ENCODE measurements at places on chromosomes 4 and X.

DNA sequence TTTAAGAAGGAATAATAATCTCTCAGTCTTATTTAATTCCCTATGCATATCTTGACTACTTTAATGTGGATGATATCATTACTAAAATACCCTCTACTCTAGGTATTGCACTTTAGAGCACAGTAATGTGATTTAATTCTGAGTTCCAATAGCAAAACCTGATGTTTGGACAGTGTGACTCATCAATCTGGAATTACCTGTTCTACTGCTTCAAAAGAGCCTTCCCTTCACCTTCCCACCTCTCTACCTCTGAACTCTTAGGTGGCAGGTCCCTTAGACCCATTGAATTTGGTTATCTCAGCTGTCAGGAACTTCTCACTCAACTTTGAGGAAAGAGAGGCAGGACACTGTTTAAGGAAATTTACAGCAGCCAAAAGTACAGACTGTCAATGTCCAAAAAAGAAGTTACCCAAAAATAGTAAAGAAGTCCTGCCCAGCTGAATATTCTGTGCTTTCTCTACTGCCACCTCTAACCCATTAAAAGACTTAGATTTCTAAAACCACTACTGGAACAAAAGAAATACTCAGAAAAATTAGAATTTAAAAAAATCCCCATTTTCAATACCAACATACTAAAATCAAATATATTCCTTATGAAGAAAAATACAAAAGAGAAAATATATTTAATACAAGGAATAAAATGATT, 123.1 kb upstream of the GPM6A start:
- no peak for DNase-seq

DNA sequence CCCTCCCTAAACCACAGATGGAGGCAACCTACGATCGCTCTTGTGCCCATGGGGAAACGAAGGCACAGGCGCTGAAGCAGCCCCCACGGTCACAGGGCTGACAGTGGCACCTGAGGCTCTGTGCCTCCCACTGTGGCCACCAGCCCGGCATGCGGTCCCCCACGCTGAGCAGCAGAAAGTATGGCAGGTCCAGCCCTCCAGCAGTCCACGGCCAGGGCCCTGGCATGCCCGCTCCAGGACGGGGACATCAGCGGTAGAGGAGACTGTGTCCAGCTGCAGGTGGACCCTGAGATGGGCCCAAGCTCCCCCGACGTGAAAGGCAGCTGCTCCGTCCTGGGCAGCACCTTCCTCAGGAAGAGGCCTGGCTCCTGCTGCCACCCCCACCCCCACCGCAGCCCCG, 61.2 kb downstream of the FAM53A start:
- DNase-seq = no peak

- DNase-seq = no peak
These were observed 38.2 kb downstream of the ZBTB49 start for GRCh38 chr4:4328206-4328605.

DNA sequence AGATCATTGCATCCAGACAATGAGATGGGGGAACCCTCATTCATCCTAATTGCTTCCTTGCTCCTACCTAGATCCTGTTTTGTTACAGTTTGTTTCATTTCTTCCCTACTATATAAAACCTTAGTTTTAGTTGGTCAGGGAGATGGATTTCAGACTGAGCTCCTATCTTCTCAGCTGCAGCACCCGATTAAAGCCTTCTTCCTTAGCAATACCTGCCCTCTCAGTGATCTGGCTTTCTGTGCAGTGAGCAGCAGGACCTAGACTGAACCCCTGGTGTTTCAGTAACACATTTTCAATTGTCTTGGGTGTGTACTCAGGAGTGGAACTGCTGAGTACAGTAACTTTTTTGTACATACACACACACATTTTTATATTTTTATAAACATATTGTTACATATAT, 187.4 kb downstream of the APBB2 start:
- no peak for DNase-seq

DNA sequence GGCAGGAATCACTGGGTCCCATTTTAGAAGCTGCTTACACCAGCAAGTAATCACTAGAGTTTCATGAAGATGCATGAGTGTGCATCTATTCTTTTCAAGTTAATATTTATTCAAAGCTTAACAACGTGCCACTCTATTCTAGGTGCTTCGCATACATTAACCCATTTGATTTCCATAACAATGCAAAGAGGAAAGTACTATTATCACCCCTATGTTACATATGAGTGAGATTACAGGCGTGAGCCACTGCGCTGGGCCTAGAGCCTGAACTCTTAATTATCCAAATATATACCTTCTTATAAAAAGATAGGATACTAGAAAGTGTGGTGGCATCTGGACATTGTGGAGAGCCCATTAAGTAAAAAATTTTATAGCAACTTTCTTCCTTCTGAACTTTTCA, 65.4 kb downstream of the CXCL13 start:
- no peak for DNase-seq

DNA sequence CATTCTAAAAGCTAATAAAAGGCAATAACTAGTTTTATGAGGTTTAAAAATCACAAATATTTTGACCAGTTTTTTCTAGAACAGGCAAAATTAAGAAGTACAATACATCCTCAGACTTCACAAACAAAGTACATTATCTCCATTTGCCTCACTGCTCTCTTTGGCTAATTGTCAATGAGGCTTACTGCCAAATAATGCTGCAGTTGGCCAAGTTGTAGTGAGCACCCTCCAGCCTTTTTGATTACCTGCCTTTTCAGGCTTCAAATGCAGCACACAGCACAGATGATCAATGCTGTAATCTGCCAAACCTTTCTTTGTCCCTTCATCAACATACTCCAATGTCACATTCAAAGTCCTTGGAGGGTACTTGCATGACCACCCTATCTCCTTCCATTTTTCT, 605.2 kb downstream of the KLHL13 start:
- DNase-seq = no peak

DNA sequence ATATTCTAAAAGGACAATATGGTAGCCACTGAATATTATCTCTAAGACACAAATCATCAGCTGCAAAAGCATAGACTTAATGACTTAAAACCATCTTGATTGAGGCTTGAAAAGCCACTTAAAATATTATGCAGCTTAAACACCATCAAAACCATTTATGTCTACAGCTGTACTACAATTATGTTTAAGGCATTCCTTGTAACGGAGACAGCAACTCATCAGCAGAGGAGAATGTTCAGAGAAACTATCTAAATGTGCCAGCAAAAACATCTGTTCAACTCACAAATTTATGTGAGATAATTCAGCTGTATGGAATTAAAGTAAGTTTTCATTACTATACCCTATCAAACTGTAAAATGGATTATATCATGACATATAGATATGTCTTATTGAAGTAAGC, 147.9 kb upstream of the CTSO start:
- DNase-seq = no peak

- DNase-seq = no peak
These were observed 394.3 kb upstream of the TRAM1L1 start for GRCh38 chr4:117479673-117480072.

DNA sequence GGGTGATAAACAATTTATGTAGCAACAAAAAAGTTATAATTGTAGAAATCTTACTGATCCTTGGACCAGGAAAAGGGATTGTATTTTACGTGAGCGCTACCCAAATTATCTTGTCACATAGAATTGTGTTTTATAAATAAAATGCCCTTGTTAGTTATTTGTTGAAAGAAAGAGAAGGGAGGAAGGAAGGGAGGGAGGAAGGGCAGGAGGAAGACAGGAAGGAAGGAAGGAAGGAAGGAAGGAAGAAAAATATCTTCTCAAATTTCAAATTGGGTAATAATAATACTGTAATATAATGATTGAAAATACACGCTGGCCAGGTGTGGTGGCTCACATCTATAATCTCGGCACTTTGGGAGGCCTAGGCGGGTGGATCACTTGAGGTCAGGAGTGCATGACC, 206.2 kb upstream of the TLL1 start:
- no peak for DNase-seq

GRCh38 chr4:55906989-55907388, 41.8 kb upstream of the CEP135 start:
- no peak for DNase-seq

- no peak for DNase-seq
These were observed 16.4 kb upstream of the PORCN start for GRCh38 chrX:48492293-48492910.

- no peak for DNase-seq
These were observed 50.3 kb downstream of the STPG2 start for GRCh38 chr4:98092833-98093439.

- DNase-seq = no peak
These were observed 119.0 kb downstream of the CFAP299 start for GRCh38 chr4:80454556-80454955.

DNA sequence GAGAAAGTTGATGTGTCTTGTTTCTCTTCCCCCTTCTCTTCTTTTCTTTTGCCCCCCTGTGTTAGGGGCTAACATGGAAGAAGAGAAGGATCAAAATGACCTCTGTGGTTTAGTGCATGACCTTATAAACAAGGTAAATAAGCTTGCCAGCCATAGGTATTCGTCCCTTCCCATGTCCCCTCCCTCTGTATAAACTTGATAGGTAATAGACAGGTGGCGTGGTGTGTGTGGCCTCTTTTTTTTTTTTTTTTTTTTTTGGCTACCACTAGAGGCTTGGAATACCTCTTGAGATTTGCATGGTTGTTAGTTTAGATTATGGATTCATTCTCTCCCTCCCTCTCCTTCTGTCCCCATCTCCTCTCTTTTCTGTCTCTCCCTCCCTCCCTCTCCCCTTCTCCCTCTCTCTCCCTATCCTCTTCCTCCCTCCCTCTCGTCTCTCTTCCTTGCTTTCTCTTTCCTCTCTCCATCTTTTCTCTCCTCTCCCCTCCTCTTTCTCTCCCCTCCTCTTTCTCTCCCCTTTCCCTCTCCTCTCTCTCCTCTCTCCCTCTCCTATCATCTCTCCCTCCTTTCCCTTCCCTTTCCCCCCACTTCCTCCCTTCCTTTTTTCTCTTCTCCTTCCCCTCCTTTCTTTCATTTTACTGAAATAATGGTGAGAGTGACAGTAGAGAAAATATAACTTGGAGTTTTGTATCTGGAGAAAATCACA, 134.4 kb downstream of the AFF1 start:
- no peak for DNase-seq

- DNase-seq = no peak
These were observed 14.6 kb downstream of the SERPINA7 start for GRCh38 chrX:106023947-106024346.

GRCh38 chrX:124764354-124764753, 418.0 kb downstream of the SH2D1A start:
- DNase-seq = no peak

- DNase-seq = no peak
These were observed 67.4 kb downstream of the STARD8 start for GRCh38 chrX:68714856-68715255.

GRCh38 chrX:23434356-23434884, 99.8 kb downstream of the PTCHD1 start:
- no peak for DNase-seq

DNA sequence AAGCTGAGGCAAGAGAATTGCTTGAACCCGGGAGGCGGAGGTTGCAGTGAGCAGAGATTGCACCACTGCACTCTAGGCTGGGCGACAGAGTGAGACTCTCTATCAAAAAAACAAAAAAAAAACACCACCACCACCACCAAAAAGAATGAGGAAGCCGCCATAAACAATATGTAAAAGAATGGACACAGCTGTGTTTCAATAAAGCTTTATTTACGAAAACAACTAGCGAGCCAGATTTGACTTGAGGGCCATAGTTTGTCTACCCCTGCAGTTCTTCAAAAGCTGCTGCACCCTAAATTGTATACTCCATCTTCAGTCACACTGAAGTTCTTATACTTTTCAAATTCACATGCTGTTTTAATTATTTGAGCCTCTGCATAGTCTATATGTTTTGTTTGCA, 306.5 kb upstream of the KLF3 start:
- no peak for DNase-seq

- DNase-seq = no peak
These were observed 2.1 kb upstream of the KDR start for GRCh38 chr4:55127521-55127920.

DNA sequence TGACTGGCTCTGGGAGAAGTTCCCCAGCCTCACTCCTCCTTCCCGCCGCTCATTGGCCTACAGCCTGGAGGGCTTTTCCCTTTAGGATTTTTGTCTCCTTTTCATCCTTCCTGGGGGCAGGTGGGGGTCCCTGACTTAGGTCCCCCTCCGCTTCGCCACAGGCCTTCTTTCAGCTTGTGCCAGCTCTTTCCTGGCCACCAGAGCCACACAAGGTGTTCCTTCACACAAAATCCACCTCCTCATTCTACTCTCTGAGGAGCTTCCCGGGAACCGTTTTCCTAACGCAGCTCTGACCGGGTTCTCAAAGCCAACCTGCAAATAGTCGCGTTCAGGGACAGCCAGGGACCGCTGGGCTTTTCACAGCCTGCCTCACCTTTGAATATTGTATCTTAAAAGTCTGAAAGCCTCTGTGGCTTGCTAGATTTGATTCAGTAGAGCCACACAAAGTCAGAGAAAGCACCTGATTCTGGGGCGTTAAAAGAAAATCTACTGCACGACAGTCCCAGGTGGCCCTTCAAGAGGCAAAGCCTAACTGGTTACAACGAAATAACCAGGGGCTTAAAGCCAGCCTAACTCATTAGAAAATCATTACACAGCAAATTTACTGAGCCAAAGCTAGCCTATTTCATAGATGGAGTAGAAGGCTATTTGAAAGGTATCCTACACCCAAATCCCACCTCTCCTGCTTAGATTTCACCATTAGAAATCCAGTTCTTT, 731 bp upstream of the GPC3 start:
- DNase-seq = peak; percentile 66

DNA sequence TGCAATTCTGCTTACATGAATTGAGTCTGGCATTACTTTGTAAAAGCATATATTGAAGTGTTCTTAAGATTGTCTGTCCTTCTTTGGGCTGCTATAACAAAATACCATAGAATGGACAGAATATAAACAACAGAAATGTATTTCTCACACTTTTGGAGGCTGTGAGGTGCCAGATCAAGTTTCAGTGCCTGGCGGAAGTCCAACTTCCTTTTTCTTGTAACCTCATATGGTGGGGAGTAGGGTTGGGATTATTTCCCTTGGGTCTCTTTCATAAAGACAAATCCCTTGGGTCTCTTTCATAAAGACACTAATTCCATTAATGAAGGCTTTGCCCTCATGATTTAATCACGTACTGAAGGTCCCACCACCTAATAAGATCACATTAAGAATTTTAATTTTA, 199.3 kb upstream of the GRID2 start:
- no peak for DNase-seq

DNA sequence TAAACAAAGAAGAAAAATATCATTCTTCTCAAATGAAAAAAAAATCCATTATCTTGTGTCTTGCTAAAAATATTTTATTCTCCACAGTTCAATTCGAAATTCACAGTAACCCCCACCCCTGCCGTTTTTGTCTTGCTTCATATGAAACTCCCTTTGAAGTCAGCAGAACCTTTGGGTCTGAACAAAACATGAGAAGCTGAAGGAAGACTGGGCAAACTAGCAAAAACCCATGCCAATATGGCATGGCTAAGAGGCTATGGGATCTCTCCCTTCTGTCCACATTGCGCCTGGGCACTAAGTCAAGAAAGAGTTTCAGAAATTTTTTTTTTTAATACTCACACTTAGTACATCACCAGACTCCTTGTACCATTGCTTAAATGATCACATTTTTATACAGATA, 136.0 kb upstream of the SMIM31 start:
- DNase-seq = no peak

All from right kidney (tissue), 9 donors.